ENCODE measurements at places on chromosomes 7 and 10. TPM values are rescaled to one million over a fixed set of nuclear protein-coding genes. Genes with fewer than 3 reads are reported as not detected.
A peak's percentile ranks its signal among the peaks of the same experiment; 100 is the strongest.

EBF3 gene
- 4.6 TPM for total RNA-seq

GLI3 gene
- 2.0 TPM for total RNA-seq

AVPI1 gene
- total RNA-seq: 14.8 TPM

C10orf62 gene
- 1.3 TPM for total RNA-seq

STOX1 gene
- total RNA-seq: 4.0 TPM

CYP26C1 gene
- total RNA-seq: 0.33 TPM

SFXN4 gene
- 32.0 TPM for total RNA-seq

CEP41 gene
- 6.9 TPM for total RNA-seq

TBXAS1 gene
- total RNA-seq: 3.6 TPM

NPSR1 gene
- not detected for total RNA-seq

PTPRZ1 gene
- 18.5 TPM for total RNA-seq

TMEM140 gene
- 9.6 TPM for total RNA-seq

FXYD4 gene
- total RNA-seq: not detected

NODAL gene
- total RNA-seq: not detected

- no peak for DNase-seq
Observed at GRCh38 chr10:89367529-89367928, 10.3 kb upstream of the IFIT1B start.

DNA sequence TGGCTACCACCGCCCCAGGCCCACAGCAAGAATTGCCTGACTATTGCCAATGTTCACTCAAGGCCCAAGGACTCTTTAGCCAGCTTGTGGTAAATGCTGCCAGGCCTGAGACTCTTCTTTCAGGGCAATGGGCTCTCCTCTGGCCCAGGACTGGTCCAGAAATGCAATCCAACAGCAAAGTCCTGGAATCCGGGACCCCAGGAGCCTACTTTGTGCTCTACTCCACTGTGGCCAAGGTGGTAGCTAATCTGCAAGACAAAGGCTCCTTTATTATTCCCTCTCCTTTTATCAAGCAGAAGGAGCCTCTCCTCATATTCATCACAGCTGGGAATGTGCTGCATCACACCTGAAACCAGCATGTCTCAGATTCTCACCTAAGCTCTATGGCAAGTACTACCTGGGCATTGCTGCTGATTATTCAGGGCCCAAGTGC, 107.6 kb upstream of the PRSS58 start:
- DNase-seq: no peak

GRCh38 chr10:27683226-27683625, 62.4 kb downstream of the MKX start:
- no peak for DNase-seq

DNA sequence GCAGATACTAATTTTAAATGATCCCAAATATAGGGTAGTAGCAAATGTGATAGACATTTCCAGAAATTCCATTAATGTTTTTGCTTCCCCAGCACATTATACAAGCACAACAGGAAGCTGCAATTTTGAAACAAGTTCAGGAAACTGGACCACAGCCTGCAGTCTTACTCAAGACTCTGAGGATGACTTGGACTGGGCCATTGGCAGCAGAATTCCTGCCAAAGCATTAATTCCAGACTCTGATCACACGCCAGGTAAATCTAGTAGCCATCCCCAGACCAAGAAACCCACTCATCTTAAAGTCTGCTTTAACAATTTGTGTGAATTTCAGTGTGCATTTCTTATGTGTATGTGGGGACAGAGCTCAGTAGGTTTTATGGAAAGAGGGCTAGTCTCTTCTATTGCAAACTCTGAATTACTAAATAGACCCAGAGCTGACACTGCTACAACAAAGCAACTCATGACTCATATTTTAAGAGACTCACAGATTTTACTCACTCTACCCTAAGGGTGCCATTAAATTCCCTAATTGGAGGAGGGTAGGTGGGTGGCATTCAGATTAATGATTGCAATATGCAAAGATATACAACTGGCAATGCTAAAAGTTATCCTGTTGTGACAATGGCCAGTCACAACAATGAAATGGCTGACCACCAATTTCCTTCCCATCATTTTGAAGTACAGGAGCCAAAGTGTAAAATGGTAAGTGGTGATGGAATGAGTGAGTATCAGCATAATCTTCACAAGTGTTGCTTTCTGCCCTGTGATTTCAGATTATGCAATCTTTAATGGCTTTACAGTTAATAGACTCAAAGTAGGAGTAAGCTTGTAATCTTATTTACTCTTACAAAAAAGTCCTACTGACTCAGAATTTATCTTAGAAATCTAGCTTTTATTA, 317.6 kb upstream of the PLXDC2 start:
- no peak for DNase-seq

- DNase-seq: no peak
Observed at GRCh38 chr10:101535949-101536348, 52.1 kb downstream of the POLL start.

GRCh38 chr7:42469341-42469740, 232.3 kb upstream of the GLI3 start:
- no peak for DNase-seq

DNA sequence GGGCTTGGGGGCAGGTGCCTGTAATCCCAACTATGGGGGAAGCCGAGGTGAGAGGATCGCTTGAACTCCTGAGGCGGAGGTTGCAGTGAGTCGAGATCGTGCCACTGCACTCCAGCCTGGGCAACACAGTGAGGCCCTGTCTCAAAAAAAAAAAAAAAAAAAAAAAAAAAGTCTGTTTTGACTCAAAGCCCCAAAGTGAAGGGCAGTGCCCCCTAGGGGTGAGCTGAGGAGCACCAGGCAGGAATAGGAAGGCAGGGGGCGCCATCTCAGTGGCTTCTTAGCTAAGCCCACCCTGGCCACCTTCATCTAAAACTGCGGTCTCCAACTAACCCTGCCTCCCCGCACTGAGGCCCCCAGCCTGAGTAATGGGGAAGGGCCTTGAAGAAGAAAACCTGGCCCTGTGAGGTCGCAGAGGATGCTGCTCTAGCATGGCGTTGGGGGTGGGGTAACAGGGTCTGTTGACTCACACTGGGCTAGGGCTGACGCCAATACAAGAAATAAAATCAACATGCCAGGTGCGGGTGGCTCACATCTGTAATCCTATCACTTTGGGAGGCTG, 9.8 kb downstream of the PODXL start:
- peak; percentile 42 for DNase-seq

DNA sequence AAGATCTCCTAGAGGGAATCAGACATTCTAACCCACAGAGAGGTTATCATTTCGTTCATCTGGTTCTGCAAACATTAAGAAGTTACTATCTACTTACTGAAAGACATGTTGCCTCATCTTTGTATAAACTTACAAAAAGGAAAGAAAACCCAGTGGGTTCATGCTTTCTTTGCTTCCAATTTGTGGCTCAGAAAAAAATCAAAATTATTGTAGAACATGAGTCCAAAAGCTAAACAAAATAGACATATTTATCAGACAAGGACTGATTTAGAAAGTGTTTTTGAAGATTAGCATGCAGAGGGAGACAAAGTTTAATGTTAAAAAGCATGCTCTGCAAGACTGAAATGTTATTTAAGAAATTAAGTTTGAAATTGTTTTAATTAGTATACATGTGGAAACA, 123.1 kb downstream of the MBL2 start:
- no peak for DNase-seq

DNA sequence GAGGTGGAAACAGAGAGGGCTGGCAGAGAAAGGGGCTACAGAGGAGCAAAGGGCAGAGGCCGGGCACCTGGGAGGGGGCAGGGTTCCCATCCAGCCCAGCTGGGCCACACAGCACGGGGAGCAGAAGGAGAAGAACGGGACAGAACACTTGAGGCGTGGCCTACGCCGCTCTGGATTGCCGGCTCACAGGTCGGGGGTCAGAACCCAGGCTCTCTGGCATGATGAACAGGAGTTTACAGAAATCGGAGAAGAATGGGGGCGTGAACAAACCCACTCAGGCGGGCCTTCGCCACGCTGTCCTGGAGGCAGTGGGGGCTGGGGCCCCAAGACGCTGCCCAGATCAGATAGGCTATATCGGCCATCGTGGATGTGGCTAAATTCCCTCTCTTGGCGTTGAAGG, 362.2 kb upstream of the SHH start:
- DNase-seq: no peak

GRCh38 chr10:16987206-16987621, 142.4 kb downstream of the CUBN start:
- DNase-seq: no peak

- no peak for DNase-seq
Observed at GRCh38 chr10:11425296-11425610, 186.2 kb downstream of the USP6NL start.

- DNase-seq: no peak
Observed at GRCh38 chr10:1394155-1394912, 338.1 kb downstream of the WDR37 start.

DNA sequence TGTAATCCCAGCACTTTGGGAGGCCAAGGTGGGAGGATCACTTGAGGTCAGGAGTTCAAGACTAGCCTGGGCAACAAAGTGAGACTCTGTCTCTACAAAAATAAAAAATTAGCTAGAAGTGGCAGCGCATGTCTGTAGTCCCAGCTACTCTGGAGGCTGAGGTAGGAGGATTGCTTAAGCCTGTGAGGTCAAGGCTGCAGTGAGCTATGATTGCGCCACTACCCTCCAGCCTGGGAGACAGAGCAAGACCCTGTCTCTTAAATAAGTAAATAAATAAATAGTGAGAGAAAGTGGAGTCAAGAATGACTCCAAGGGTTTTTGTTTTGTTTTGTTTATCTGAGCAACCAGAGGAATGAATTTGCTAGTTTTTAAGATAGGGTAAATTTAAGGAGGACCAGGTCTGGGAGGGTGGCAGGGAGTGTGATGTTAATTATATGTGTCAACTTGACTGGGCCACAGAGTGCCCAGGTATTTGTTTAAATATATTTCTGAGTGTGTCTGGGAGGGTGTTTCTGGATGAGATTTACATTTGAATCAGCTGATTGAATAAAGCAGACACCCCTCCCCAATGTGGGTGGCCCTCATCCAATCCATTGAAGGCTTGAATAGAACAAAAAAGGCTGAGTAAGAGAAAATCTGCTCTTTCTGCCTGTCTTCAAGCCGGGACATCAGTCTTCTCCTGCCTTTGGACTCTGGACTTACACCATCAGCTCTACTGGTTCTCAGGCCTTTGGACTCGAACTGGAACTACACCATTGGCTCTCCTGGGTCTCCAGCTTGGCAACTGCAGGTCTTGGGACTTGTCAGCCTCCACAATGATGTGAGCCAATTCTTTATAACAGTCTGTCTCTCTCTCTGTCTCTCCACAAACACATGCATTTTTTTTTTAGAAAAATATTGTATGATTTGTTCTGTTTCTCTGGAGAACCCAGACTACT, 23.5 kb downstream of the IMPDH1 start:
- DNase-seq: no peak

DNA sequence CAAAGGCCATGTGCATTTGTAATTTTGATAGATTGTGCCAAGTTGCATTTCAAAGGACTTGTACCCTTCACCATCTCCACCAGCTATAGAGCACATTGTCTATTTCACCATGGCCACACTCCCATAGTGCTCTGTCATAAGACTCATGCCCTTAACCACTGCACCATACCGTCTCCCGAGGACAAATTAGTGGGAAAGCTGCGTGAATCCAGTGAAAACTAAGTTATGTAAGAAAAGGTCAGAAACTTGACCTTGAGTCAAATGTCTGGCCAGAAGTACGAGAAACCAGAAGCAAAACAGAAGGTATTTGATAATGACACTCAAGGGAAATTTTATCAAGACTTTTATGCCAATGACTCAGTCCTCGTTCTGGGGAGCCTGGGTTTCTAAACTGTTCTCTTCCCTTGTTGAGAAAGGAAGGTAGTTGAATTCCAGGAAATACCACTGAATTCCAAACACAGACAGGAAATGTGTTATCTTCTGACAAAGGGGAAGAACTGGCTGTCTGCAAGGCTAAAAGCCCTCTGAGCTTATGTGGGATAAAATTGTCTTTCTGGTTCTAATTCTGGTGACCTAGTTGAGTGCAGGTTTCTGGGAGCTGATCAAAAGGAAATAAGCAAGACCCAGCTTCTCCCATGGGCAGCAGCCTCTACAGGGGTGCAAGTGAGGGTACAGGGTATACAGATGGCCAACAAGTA, 49.7 kb downstream of the CDK1 start:
- DNase-seq: no peak

GRCh38 chr7:22867003-22867402, 44.4 kb upstream of the TOMM7 start:
- no peak for DNase-seq

DNA sequence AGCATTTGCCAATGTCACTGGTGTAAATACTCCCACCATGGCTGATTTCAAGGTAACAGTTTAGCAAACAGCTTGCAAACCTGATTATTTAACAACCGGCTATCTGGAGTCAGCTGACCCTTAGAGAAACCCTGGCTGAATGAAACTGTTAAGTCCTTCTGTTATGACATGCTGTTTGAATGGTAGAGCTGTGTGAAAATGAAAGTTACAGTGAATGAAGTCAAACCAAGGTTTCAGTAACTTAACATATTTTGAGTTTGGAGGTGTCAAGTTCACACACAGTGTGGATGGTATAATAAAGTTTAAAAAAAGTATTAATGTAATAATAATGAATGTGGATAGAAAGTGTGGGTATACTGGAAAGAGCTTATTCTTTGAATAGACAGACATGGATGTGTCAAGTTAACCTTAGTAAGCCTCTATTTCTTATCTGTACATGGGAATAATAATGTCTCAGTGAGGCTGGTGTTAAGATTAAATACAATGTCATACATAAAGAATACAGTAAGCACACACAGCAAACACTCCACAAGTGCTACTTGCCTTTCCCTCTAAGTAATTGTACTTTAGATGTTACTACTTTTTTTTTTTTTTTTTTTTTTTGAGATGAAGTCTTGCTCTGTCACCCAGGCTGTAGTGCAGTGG, 150.4 kb downstream of the TAX1BP1 start:
- no peak for DNase-seq

- DNase-seq: no peak
Observed at GRCh38 chr7:150787321-150788281, 12.6 kb downstream of the TMEM176B start.

DNA sequence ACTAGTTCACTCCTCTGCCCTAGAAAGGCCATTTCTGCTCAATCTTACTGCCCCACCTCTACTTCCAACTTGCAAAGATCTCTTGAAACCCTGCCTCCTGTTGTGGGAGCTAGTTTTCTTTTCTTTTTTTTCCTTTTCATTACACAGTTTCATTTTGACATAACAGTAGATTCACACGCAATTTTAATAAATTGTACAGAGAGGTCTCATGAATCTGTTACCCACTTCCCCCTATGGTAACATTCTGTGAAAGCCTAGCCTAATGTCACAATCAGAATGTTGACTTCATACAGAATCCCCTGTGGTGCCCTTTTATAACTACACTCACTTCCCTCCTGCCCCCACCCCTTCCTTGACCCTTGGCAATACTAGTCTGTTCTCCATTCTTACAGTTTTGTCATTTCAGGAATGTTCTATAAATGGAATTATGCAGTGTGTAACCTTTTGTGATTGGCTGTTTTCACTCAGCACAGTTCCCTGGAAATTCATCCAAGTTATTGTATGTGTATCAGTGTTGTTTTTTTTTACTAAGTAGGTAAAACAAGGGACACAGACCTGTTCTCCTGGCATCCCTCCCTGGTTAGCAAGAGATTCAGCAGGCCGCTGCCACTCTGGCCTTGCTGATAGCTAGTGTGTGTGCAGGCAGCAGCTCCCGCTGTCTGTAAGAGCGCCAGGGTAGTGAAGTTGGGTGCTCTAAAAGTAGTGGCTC, 21.5 kb downstream of the CHST3 start:
- no peak for DNase-seq
